ENCODE measurements at places on chromosomes 7 and 10. TPM values are rescaled to one million over a fixed set of nuclear protein-coding genes. Genes with fewer than 3 reads are reported as not detected.

NODAL gene
- 0.52 TPM for polyA plus RNA-seq

LGI1 gene
- polyA plus RNA-seq: 6.3 TPM

PPP1R17 gene
- not detected for polyA plus RNA-seq

DCLRE1A gene
- polyA plus RNA-seq: 9.4 TPM

DNA2 gene
- polyA plus RNA-seq: 13.3 TPM

FMC1 gene
- 12.4 TPM for polyA plus RNA-seq

SAP25 gene
- 4.9 TPM for polyA plus RNA-seq

TMEM236 gene
- 0.50 TPM for polyA plus RNA-seq

PROSER2 gene
- polyA plus RNA-seq: 5.9 TPM

Data from left renal pelvis (tissue), 4 donors.